ENCODE measurements at places on chromosomes 2 and 18.

GRCh38 chr2:159549234-159549633, 67.1 kb downstream of the BAZ2B start:
- DNase-seq = no peak

DNA sequence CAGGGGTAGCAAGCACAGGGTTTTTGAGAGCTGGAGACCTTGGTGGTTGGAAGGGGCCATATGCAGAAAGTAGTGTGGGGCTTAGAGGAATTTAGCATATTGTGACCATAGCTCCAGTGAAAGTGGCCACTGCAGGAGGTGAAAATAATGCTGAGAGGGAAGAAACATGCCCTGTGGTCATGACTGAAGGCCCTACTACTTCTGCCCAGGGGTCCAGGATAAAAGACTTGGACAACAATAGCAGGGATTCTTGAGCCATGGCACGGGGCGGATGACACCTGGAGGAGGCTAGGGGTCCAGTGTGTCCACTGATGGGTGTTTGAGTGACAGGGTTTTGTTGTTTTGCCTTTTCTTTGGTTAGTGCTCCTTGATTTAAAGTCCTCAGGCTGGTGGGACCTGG, 694.6 kb downstream of the CPS1 start:
- DNase-seq = no peak

- no peak for DNase-seq
Observed at GRCh38 chr2:217430916-217431576, 571.2 kb upstream of the TNP1 start.

GRCh38 chr2:68964282-68964681, 10.2 kb upstream of the GKN1 start:
- no peak for DNase-seq

DNA sequence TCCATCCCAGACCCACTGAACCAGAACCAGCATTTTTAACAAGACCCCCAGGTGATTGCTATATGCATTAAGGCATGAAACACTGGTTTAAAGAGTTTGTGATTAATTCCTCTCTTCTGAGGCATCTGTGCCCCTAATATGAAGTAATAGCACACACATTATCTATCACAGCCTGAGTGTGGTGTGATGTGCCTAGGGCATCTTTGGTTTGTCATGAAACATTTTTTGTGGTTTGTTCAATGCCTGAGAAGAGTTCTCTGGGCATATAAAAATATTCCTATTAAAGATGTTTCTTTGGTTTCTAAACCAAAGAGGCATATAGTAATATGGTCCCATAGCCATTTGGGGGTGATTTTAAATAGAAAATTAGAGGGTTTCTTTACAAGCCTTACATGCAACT, 221.7 kb upstream of the SPOPL start:
- DNase-seq = no peak

- no peak for DNase-seq
Observed at GRCh38 chr18:7686278-7686677, 119.2 kb downstream of the PTPRM start.

DNA sequence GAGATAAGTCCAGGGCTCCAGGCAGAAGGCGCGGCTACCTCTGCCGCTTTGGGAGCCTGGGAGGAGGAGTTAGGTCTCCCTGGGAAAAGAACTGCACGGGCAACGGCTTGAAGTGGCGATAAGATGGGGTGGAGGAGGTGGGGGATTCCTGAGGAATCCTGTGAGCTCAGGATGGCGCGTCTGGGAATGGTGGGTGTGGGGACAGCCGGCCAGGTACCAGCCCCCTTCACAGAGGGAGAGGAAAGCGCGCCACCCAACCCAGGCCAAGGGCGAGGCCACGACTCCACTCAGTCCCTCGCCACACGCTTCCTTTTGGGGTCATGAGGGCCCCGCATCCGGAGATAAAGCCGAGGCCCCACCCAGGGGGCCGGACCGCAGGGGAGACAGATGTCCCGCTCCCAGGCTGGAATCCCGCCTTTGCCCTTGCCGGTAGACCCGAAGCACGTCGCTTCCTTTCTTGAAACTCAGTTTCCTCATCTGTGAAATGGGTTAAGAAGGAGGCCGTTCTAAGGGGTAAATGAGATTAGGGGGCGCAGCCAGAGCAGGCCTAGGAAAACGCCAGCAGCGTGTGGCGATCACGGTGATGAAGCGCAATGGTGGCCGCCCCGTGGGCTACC, 1.7 kb upstream of the CTDSP1 start:
- peak; percentile 62 for DNase-seq

DNA sequence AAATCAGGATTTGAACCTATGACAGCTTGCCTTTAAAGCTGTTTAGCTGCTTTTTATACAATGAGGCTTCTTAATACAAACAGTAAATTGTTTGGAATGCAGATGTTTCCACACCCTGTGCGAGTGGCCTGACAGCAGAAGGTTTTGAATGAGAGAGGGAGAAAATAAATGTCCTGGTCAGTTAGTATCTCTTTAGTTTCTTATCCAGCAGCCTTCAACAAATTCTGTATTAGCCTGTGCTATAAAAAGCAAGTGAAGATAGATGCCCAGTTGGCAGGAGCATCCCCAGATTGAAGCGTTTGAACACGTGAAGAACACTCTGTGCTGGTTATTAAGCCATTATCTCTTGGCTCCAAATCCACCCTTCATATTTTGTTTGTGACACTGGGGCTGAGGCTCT, 70.6 kb downstream of the CERS6 start:
- no peak for DNase-seq

DNA sequence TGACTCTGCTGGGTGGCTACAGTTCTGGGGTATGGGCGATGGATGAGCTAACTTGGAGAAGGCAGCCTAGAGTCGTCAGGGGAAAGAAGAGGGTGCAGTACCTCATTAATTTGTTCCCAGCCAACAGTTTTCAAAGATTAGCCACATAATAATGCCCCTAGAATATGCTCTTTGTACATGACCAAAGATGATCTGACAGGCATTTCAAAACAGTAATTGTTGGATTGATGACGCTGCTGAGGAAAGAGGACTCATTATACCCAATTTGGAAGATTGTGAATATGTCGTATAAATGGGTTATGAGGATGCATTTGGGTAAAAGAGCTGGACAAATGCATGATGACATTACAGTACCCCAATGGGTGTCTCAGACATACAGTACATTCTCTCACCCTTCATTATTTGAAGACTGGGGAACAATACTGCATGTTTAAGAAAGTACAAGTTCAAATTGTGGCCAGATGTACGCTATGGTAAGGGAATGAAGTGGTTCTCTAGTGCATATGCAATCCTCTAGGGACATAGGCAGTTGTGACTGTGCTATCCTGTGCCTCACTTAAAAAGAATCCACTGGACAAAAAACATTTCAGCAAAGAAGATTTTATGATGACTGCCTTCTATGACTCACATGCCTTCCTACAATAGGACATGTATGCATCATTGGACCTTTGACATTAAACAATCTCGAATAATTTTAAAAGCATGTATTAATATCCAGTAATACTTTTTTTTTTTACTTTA, 233.2 kb downstream of the CNTNAP5 start:
- DNase-seq = no peak

DNA sequence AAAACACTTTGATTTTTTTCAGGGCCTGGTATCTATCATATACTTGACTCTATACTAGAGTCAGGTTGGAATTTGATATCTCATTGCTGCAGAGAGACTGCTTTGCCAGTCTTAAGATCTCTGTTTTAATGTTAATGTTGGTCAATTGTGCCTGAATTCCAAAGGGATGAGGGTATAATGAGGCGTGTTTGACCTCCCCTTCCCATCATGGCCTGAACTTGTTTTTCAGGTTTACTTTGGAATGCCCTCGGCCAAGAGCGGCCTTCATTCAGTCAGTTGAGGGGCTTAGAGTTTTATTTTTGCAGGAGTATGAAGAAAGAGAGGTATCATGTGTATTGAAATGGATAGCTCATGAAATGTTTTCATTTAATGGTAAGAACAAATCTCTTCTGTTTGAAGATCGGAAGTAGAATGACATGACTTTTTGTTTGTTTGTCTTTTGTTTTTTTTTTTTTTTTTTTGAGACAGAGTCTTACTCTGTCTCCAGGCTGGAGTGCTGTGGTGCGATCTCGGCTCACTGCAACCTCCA, 119.0 kb downstream of the KIAA1328 start:
- no peak for DNase-seq

DNA sequence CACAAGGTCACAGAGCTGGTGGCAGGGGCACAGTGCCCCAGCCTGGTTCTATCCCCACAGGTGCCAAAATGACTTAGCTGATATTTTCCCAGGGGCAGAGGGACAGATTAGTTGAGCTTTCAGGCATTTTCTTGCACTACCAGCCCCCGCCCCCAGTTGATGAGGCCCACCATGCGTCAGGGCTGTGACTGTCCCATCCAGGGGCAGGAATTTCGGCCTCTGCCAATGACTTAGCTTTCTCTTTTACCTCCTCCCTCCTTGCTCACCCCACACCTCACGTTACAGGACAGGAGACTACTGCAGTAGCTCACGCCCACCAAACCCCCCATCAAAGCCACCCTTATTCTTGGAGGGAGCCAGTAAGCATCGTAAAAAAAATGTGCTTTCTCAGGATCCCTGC, 31.5 kb downstream of the MRO start:
- no peak for DNase-seq

- no peak for DNase-seq
Observed at GRCh38 chr18:2570772-2571199, 519 bp downstream of the METTL4 start.

GRCh38 chr18:31658670-31659575, 25.5 kb downstream of the B4GALT6 start:
- DNase-seq = no peak

GRCh38 chr2:67823726-67824125, 239.1 kb downstream of the C1D start:
- no peak for DNase-seq

DNA sequence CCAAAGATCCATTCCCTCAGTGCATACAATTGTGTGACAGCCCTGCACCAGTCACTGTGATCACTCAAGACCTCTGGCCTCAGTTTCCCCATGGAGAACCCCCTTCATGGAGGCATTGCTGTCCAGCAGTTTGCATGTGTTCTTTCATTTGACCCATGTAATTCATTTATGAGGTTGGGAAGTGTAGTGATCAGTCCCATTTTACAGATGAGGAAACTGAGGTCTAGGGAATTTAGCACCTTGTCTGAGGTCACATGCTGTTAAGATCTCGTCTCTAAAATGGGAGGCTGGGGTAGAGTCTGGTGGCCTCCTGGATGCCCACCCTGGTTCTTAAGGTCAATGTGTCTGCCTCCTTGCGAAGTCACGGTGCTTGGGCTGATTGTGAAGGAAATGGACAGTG, 19.1 kb downstream of the LDLRAD4 start:
- DNase-seq = no peak

DNA sequence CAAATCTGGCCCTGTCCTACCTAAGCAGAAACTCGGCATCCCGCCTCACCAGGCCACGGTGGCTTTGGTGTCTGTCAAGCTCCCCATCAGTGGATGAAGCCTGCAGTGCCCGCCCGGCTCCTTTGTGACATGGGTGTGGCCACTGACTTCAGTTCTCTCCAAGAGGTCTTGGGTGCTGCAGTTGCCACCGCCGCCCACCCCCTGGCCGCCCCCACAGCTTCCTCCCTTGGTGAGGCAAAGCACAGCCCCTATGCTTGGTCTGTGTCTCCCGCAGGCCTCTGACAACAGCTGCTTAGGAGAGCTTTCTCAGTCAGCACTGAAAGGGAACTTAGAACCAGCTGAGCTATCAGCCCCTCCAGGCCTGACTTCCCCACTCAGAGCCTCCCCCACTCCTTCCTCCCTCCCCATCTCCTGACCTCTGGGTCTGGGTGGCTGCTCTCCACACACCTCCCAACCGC, 22.9 kb upstream of the GPR55 start:
- DNase-seq = no peak

Measured in activated effector memory CD4-positive, alpha-beta T cell treated with Interleukin-2 at 50 U/mL for 16 hours (primary cell).